ENCODE measurements at places on chromosomes 5 and 9.

GRCh38 chr5:20088361-20088760, 100.4 kb upstream of the CDH18 start:
- DNase-seq: no peak

- DNase-seq: no peak
Measured at GRCh38 chr5:79143684-79144379, 32.2 kb downstream of the BHMT start.

GRCh38 chr9:128902351-128903078, 18.3 kb upstream of the PHYHD1 start:
- DNase-seq: peak; percentile 79

GRCh38 chr5:80141147-80141671, 106.1 kb downstream of the THBS4 start:
- no peak for DNase-seq

- DNase-seq: no peak
Measured at GRCh38 chr5:122844910-122845228, 544 bp upstream of the SNX24 start.

DNA sequence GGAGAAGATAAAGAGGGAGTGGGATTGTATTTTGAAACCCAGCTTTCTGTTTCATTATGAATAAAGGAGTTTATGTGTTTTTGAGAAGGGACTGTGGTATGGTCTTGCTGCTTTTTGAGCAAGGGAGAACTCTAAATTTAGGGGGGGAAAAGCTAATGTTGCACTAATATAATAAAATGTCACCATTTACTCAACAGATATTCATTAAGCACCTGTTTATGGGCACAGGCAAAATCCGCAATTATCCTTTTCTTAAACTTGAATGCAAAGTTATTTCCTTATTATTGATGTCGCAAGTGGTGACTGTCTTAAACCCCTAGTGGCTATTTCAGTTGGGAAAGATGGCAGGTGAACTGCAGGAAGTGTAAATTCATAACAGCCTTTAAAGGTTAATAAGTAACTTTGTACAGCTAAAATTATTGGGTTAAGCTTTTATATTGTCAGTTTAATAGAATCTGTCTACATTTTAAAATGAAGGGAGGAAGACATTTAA, 1.5 kb downstream of the CDC42SE2 start:
- DNase-seq: no peak

DNA sequence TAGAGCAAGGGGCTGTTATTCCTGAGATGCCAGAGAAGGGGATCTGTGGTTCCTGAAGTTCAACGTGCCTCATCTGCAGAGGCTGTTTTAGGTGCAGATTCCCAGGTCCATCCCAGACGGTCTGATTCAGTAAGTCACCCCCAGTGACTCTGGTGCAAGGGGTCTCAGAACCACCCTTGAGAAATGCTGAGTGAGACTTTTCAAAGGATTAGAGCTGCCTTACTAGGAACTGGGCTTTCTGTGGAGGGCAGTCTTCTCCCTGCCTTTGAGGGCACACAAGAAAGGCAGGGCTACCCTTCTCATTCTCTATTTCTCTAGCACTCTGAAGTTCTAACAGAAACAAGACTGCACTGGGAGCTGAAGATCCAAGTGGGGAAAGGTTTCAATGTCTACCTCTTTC, 66.5 kb downstream of the FAM114A2 start:
- DNase-seq: no peak

DNA sequence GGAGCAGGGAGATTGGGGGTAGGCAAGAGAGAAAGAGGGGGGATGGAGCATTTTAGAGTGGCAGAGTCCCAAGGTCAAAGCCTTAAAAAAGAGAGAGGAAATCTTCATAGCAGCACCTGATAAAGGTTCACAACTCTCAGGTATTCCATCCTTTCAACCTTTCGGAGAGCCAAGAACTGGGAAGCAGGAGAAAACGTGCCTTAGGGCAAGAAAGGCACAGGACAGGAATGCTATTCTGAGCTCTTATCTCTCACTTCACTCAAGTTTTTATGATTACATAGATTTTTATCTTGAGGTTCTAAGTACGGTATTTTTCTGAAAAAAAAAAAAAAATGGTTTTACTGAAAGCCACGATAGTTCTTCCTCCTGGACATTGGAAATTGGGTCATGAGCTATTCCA, 34.5 kb upstream of the SMAD5 start:
- no peak for DNase-seq

- DNase-seq: peak; percentile 45
Measured at GRCh38 chr5:132026516-132027008, 15.1 kb upstream of the ACSL6 start.

DNA sequence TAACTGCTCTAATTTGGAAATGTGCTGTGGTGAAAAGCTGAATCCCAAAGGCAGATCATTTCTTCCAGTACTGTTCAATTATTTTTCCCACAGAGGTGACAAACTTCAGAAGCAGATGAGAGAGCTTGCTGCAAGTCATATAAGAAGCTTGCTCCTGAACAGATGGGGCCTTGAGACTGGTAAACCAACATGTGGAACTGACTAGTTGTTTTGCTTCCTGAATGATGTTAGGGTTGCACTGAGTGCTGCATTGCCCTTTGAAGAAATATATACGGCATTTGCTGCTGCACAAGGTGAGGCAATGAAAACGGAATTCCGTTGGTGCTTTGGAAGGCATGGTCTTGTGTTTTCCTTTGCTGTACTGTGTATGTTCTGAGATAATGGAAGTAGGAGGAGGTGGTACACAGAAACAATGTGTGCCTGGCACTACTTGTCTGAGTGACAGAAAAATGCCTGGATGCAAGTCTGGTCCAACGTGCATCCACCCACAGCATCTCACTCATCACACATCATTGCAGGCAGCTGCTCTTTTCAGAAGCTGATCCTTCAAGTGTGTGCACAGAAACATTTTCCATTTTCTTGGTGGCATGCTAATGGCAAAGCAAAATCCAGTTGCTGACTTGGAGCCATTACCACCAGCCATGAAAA, 76.9 kb downstream of the ANKH start:
- no peak for DNase-seq

DNA sequence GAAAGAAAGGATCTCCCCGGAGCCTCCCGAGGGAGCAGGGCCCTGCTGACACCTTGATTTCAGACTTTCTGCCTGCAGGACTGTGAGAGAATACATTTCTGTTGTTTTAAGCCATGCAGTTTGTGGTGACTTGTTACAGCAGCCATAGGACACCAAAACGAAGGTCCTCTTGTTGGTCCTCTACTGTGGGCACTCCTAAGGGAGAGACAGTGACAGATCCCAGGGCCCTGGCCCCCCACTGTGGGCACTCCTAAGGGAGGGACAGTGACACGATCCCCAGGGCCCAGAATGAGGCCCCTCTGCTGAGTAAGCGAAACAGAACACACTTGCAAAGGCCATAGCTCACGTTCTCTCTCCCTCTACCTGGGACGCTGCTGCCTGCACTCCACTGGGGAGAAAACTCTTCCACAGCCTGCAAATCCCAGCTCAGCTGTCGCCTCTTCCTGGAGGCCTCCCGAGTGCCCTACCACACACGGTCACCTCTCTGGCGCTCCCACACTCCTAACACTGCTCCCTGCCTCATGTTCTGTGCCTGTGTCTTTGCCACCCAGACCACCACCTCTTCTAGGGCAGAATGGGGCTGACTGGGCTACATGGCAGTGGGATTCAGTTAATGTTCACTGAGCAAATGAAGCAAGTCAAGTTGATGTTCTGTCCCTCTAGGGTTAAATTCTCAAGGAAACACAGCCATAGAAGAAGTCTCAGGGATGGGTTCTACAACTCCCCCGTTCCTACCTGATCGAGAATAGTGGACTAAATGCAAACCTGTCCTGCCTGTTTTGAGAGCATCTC, 23.8 kb downstream of the ANKS6 start:
- no peak for DNase-seq

GRCh38 chr5:94082405-94082804, 341.0 kb upstream of the POU5F2 start:
- no peak for DNase-seq

- no peak for DNase-seq
Measured at GRCh38 chr9:124621371-124622328, 114.5 kb upstream of the NR5A1 start.

- DNase-seq: no peak
Measured at GRCh38 chr5:111197523-111197922, 26.7 kb upstream of the CAMK4 start.

DNA sequence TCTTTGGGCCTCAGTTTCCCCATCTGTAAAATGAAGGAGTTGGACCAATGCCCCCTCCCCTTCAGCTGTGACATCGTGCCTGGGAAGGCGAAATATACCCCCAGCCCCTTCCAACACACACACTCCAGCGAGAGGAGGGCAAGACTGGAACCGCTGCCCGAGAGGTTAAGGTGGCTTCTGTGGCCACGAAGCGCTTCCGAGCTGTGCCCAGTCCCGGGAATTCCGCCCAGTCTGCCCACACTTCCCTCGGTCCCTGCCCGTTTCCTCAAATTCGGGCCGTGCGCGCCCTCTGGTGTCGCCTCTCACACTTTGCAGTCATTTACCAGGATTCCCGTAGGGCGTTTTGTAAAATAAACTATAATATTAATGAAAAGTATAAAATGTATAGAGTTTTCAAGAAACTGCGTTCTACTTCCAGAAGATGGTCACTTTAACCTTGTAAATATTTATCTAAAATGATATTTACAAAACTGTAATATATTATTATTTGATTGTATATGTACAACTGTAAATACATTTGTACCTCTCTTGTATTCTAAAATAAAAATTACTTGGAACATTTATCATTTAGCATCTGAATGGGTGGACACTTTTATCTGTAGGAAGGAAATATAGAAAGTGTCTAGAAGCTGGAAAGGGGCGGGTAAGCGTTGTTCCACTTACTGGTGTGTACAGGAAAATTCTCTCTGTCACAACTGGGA, 11.0 kb upstream of the EXOSC2 start:
- DNase-seq: peak; percentile 29

All from stimulated activated CD4-positive, alpha-beta T cell treated with anti-CD3 and anti-CD28 coated beads, Interleukin-15, amount 100 ng/mL, for 48 hours (primary cell).